ENCODE measurements at places on chromosomes 3 and 15. TPM values are rescaled to one million over a fixed set of nuclear protein-coding genes. Genes with fewer than 3 reads are reported as not detected.

DNA sequence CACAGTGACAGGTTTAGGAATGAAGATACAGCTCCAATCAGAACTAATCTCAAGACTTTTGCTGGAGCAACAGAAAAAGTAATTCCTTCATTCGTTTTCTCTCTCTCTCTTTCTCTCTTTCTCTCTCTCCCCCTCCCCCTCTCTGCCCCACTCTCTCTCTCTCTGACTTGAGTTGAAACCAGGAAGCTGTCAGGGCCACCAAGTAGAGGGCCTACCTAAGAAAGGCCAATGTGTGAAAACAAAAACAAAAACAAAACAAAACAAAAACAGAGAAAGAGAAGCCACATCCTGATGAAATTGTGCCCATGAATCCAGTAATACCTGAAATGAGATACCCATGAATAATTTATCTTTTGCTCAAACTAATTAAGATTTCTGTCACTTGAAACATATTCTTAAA, 72.9 kb downstream of the ATP8B4 start:
- peak overlapping the region; percentile 67 for H3K27ac ChIP-seq
- no peak for DNase-seq
- no peaks in the 10 kb centered on the region for H3K27me3 ChIP-seq
- no peaks in the 10 kb centered on the region for H3K4me1 ChIP-seq
- H3K36me3 ChIP-seq = no peaks in the 10 kb centered on the region

DNA sequence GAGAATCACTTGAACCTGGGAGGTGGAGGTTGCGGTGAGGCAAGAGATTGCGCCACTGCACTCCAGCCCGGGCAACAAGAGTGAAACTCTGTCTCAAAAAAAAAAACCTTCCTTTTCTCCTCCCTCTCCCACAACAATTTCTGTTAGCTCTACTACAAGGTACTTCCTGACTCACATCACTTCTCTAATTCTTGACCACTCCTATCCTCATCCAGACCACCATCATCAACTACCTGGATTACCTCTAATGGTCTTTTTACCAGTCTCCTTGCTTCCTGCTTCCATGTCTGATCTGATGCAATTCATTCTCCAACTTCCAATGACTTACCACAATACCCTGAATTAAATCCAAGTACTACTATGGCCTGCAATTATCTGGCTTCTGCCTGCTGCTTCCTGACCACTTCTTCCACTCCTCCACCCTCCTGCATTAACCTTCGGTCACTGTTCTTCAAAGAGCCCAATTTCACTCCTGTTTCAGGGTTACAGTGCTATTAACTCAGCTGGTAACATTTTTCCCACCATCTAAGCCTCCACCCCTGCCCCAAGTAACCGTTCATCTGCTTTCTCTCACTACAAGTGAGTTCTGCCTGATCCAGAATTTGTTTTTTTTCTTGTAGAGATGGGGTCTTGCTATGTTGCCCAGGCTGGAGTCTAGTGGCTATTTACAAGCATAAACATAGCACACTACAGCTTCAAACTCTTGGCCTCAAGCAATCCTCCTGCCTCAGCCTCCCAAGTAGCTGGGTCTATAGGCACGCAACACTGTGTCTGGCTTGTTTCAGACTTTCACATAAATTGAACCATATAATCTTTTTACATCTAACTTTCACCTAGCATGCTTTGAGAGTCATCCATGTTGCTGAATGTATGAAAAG, 27.8 kb downstream of the DCAF1 start:
- no peak for DNase-seq
- H3K4me3 ChIP-seq = no peak overlapping the region
- no peaks in the 10 kb centered on the region for H3K27me3 ChIP-seq

DNA sequence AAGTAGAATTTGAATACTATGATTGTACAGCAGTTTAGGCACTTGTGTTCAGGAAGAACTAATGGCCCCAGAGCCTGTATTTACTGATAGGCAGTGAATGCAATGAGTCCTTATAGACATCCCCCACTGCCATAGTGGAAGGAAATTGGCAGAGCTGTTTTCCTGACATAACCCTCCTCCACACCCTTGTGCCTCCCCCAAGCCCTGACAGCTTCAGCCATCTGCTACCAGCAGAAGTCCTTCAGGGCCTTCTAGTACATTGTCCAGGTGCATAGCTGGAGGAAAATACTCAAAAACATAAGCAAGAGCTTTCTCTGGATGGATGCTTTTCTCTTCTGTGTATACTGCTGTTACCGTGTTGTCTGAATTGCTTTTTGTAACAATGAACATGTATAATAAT, 20.6 kb downstream of the ARHGAP31 start:
- no peak for DNase-seq
- H3K27me3 ChIP-seq = no peaks in the 10 kb centered on the region
- no peaks in the 10 kb centered on the region for H3K4me1 ChIP-seq
- no peak overlapping the region for H3K27ac ChIP-seq
- H3K36me3 ChIP-seq = no peaks in the 10 kb centered on the region

- H3K27ac ChIP-seq = no peak overlapping the region
- no peaks in the 10 kb centered on the region for H3K36me3 ChIP-seq
- H3K27me3 ChIP-seq = no peaks in the 10 kb centered on the region
Measured at GRCh38 chr3:60017631-60018030, 967.8 kb upstream of the CFAP20DC start.

DNA sequence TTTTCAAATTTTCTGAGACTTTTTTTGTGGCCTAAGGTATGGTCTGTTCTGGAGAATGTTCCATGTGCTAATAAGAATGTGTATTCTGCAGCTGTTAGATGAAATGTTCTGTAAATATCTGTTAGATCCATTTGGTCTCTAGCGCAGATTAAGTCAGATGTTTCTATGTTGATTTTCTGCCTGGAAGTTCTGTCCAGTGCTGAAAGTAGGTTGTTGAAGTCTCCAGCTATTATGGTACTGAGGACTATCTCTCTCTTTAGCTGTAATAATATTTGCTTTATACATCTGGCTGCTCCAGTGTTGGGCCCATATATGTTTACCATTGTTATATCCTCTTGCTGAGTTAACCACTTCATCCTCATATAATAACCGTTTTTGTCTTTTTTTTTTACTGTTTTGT, 13.2 kb upstream of the TUBGCP5 start:
- no peak for DNase-seq
- no peaks in the 10 kb centered on the region for H3K27me3 ChIP-seq
- H3K4me3 ChIP-seq = no peak overlapping the region
- no peaks in the 10 kb centered on the region for H3K36me3 ChIP-seq

DNA sequence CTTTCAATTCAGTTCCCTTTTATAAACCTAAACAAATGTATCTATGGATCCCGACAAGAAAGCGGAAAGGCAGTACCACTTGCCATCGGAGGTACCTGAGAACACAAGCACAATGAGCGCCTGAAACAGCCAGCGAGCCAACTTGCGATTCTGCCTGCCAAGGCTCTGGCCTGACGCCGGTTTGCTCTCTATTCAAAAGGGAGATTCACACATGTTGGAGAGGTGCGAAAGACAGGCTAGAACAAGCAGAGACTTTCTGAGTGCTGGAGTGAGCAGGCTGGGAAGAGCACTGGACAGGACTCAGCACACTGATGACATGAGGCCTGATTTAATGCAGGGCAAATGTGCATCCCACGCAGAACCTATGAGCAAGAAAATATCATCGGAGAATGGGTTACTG, 17.7 kb upstream of the PRR23E start:
- H3K4me3 ChIP-seq = no peak overlapping the region
- H3K27me3 ChIP-seq = no peaks in the 10 kb centered on the region
- no peak overlapping the region for H3K27ac ChIP-seq
- H3K4me1 ChIP-seq = no peaks in the 10 kb centered on the region
- DNase-seq = no peak

- H3K4me3 ChIP-seq = no peak overlapping the region
- H3K36me3 ChIP-seq = no peaks in the 10 kb centered on the region
- H3K27ac ChIP-seq = no peak overlapping the region
- no peaks in the 10 kb centered on the region for H3K4me1 ChIP-seq
- no peaks in the 10 kb centered on the region for H3K27me3 ChIP-seq
Measured at GRCh38 chr15:29686079-29686425, 136.2 kb downstream of the TJP1 start.

DNA sequence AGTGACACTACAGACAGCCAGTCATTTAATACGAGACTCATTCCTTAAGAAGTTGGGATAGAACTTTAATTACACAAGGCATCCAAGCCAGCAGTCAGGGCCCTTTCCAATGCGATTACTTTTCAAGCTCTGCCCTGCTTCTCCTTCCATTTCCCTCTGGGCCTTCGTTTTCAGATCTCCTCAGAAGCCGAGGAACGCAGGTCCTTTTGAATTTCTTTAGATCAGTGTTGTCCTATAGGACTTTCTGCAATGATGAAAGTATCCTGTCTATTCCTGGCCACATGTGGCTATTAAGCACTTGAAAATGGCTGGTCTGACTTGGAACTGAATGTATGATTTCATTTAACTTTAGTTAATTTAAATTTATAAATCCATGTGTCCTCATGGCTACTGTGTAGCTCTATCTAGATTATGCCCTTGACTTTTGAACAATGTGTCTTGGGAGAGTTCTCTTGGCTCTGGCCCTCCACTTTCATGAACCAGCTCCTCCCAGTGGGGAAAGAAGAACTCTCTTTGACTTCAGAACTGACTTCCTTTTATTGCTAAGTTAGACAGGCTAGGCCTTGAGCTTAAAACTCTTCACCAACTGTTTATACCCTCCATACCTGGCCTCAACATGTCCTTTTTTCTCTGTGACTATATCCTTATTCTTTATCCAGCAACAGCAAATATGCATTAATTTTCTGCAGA, 22.6 kb downstream of the TGFBR2 start:
- peaks cover 22% of the 10 kb centered on the region for H3K4me1 ChIP-seq
- no peaks in the 10 kb centered on the region for H3K27me3 ChIP-seq
- DNase-seq = no peak
- H3K36me3 ChIP-seq = no peaks in the 10 kb centered on the region
- peak overlapping the region; percentile 82 for H3K27ac ChIP-seq

- H3K27ac ChIP-seq = no peak overlapping the region
- H3K27me3 ChIP-seq = no peaks in the 10 kb centered on the region
- no peaks in the 10 kb centered on the region for H3K36me3 ChIP-seq
- H3K4me3 ChIP-seq = no peak overlapping the region
- H3K4me1 ChIP-seq = no peaks in the 10 kb centered on the region
- DNase-seq = no peak
Measured at GRCh38 chr15:98150536-98150935, 190.0 kb downstream of the ARRDC4 start.

DNA sequence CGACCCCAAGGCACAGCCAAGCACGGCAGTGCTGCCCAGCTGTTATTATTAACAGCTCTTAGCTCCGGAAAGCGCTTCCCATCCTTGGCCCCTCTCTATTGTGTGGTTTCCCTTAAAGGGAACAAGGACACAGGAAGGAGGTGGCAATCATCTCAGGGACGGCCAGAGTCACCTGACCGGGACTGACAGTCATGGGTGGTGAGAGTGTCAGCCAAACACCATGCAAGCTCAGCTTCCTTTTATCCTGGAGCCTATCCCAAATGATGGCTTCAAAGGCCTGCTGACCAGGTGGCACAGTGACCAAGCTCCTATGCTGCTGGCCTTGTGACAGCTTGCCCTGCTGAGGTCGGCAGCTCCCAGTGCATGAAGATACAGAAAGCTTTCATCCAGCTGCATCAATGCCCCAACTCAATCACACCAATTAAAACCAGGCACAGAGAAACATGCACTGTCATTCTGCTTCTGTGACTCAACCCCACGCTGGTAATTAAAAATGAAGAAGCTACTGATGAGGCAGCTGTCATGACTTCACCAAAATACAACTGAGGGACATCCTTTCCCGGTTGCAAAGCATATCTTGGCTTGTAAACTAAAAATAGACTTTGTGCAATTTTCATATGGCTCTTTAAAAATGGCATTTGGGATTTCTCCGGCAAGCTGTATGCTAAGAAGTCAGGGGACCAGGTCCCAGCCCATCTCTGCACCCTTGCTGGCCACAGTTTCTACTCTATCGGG, 34.0 kb downstream of the PCSK6 start:
- no peaks in the 10 kb centered on the region for H3K27me3 ChIP-seq
- H3K4me1 ChIP-seq = no peaks in the 10 kb centered on the region
- DNase-seq = no peak
- no peak overlapping the region for H3K4me3 ChIP-seq
- no peaks in the 10 kb centered on the region for H3K36me3 ChIP-seq

DNA sequence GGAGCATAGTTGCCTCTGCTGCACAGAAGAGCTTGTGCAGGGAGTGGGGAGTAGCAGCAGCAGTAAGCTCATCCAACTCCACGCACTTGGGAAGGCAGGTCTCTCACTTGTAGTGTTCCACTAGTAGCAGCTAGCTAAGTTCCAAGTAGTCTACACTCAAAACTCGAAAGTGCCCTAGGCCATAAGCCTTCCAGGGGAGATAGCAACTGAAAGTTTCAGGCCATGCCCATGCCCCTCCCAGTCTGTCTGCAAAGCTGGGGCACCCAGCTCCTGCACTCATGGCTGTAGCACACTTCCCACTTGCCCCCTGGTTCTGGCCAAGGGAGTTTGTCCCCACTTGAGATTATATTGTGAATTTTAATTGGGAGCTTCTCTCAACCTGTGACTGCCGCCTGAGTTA, 57.5 kb downstream of the MFSD1 start:
- no peak overlapping the region for H3K4me3 ChIP-seq
- H3K27ac ChIP-seq = no peak overlapping the region
- DNase-seq = no peak
- no peaks in the 10 kb centered on the region for H3K36me3 ChIP-seq
- no peaks in the 10 kb centered on the region for H3K4me1 ChIP-seq

- no peaks in the 10 kb centered on the region for H3K36me3 ChIP-seq
- H3K4me3 ChIP-seq = no peak overlapping the region
- H3K27ac ChIP-seq = no peak overlapping the region
- no peaks in the 10 kb centered on the region for H3K27me3 ChIP-seq
- no peaks in the 10 kb centered on the region for H3K4me1 ChIP-seq
Measured at GRCh38 chr3:60957541-60957940, 293.7 kb downstream of the FHIT start.

- H3K4me1 ChIP-seq = no peaks in the 10 kb centered on the region
- no peak overlapping the region for H3K27ac ChIP-seq
- no peaks in the 10 kb centered on the region for H3K36me3 ChIP-seq
- no peak overlapping the region for H3K4me3 ChIP-seq
Measured at GRCh38 chr3:191549357-191549756, 88.4 kb downstream of the PYDC2 start.

- no peaks in the 10 kb centered on the region for H3K27me3 ChIP-seq
- no peak for DNase-seq
- H3K36me3 ChIP-seq = no peaks in the 10 kb centered on the region
- no peak overlapping the region for H3K4me3 ChIP-seq
Measured at GRCh38 chr15:73344056-73344455, 24.7 kb downstream of the HCN4 start.

DNA sequence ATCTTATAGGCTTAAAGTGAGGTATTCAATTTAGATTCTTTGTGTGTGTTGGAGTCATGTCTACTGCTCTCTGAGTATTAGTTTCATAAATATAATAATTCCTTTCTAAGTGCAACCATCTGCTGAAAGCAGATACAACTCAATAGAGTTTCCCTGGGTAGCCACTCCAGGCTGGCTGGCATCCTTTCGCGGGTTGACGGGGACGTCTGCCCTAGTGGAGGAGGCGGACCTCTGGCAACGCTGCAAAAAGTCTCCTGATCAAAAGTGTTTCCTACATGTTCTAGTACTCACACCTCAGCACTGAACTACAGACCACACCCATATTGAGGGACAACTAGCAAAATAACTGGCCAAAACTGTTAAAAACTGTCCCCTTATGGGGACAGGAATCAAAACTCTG, 2.5 kb downstream of the MOBP start:
- no peak overlapping the region for H3K4me3 ChIP-seq
- no peak overlapping the region for H3K27ac ChIP-seq
- H3K4me1 ChIP-seq = no peaks in the 10 kb centered on the region
- DNase-seq = no peak
- H3K27me3 ChIP-seq = no peaks in the 10 kb centered on the region

SLC6A1 gene
- total RNA-seq = under 0.01 TPM

ITIH1 gene
- total RNA-seq = not detected

TRAT1 gene
- not detected for total RNA-seq

ECT2 gene
- total RNA-seq = 2.6 TPM
